Transverse colon (tissue), 4 donors: ENCODE measurements at places on chromosomes 6 and 20. TPM values are rescaled to one million over a fixed set of nuclear protein-coding genes. Genes with fewer than 3 reads are reported as not detected.

GRCh38 chr6:63394656-63395308 lies 75.0 kb upstream of the LGSN start:
- H3K4me3 ChIP-seq = no peak overlapping the region
- peak overlapping the region; percentile 34 for H3K27ac ChIP-seq
- DNase-seq = no peak
- H3K4me1 ChIP-seq = peaks cover 17% of the 10 kb centered on the region

- H3K4me1 ChIP-seq = peaks cover 79% of the 10 kb centered on the region
- peak overlapping the region; percentile 88 for H3K27ac ChIP-seq
- H3K27me3 ChIP-seq = no peaks in the 10 kb centered on the region
Measured at GRCh38 chr20:44597516-44597915, 15.1 kb downstream of the PKIG start.

Gene FHL5
- total RNA-seq = 9.2 TPM

Gene TMEM63B
- 69.2 TPM for total RNA-seq
